Adipocyte (in vitro differentiated cells): ENCODE measurements at places on chromosomes 11 and 22.
A peak's percentile ranks its signal among the peaks of the same experiment; 100 is the strongest.

DNA sequence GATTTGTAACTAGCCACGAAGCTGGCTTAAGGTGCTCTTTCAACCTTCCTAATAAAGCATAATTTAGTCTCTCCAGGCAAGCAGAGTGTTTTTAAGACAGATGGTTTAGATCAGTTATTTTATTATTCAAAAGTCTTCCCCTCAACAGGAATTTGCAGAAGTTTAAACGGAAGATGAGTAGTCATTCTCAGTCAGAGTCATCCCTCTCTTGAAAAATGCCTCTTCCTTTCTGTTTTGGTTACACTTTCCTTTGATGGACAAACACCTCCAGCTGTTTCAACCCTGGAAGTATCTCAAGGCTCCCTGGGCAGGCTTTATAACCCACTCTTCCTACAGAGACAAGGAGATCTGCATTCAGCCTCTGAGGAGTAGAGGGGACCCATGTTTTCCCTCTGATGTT is 60.3 kb upstream of the POU2AF2 start:
- peak; percentile 21 for DNase-seq

DNA sequence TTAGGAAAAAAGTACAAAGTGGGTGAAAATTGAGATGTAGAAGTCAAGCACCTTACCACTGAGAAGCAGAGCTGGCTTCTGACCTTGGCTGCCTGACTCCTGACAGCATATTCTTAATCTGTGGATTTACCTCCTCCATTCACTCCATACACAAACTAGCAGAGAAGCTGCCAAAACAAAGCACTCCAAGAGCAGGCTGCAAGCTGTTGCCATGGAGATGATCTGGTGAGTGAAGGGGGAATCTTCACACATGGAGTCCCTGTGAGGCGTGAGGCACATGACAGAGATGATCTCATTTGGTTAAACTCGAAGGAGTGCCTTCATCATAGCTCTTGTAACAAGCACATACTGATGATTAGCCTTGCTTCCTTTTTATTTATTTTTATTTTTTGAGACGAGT is 16.1 kb downstream of the COMMD9 start:
- no peak for DNase-seq

- no peak for DNase-seq
Observed at GRCh38 chr22:38067028-38067415, 9.8 kb downstream of the PICK1 start.

DNA sequence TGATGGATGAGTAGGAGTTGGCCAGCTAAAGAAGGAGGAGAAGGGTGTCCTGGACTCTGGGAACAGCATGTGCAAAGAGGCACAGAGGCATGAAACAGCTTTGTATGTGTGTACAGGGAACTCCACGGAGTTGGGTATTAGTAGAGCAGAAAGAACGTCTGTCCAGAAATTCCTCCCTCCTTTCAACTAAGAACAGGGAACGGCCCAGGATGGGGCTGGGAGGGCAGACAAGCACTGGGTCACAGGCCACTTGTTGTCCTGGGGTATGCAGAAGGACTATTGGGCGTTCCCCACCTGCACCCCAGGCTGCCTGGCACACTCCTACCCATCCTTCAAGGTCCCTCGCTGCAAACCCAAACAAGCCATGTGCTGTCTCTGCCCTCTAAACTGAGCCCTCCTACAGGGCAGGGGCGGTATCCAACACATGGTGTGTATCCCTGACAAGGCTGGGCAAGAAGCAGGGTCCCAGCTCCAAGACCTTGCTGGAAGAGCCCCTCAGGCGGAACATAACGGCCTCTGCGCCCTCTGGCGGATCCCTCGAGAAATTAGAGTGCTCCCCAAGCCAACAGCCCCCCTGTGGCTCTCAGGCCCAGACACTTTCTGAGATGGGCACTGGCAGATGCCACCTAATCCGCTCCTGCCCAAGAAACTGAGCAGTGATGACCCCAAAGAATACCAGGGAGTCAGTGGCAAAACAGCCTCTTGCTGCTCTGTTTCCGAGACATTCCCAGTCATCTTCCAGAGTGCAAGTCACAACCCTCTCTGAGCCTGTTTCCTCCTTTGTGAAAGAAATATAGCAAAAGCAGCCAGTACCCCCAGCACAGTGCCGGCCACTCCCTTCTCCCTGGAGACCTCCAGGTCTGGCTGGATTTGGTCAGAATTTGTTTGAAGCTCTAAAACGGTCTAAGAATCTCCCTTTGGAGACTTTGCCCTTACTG is 1.6 kb upstream of the ELFN2 start:
- peak; percentile 69 for DNase-seq

- peak; percentile 35 for DNase-seq
Observed at GRCh38 chr11:35488117-35488516, 37.3 kb downstream of the PAMR1 start.

DNA sequence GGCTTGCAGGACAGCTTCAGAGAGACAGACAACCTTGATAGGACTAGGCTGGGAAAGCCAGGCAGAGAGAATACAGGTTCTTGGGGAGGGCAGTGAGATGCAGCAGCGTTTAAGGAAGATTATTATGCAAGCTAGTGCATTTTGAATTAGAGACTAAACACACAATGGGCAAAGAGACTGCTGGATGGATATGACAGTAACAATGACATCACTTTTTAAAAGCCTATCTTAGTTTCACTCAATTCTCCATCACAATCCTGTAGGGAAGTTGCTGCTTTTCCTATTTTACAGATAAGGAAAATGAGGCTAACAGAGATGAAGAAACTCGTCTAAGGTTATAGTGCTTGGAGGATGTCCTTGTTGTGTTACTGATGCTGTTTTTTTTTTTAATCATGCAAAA is 5.6 kb downstream of the JHY start:
- no peak for DNase-seq

- DNase-seq, result no peak
Observed at GRCh38 chr22:24592058-24592850, 619 bp downstream of the LRRC75B start.

DNA sequence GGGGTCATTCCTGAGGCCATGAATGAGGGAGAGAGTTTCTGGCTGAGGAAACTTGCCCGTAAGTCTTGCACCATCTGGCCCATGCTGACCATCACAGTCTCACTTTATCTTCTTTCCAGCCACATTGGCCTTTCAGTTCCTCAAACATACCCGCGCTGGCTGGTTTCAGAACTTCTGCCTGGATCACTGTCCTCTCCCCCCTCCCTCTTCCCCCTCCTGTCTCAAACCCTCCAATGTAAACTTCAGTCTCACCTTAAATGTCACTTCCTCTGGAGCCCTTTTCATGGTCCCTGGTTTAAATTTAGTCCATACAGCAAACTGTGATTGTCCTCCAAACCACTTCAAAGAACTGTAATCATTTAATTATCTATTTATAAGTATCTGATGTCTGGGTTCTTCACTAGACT is 3.7 kb upstream of the TMEM109 start:
- no peak for DNase-seq

DNA sequence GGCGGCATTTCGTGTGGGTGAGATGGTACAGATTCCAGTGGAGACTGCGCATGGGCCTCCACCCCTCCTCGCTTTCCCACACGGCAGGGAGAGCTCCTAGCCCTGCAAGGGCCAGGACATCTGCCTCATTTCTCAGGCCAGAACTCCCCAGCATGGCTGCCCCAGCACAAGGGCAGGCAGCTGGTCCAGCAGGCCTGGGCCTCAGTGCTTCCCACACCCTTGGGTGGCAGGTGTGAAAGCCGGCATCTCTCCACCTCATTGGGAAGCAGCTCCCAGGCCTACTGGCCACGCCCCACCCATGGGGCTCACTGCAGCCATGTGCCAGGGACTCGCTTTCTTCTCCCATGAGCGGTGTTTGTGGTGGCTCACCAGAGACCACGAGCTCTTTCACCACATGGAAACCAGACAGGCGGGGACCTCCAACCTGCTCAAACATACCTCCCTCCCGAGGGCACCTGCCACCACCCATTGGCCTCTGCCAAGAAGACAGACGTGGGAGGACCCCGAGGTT is 79.1 kb downstream of the NAT10 start:
- no peak for DNase-seq

- DNase-seq, result no peak
Observed at GRCh38 chr11:109027851-109028250, 363.0 kb downstream of the DDX10 start.

- no peak for DNase-seq
Observed at GRCh38 chr11:102879801-102880200, 5.0 kb upstream of the MMP12 start.

DNA sequence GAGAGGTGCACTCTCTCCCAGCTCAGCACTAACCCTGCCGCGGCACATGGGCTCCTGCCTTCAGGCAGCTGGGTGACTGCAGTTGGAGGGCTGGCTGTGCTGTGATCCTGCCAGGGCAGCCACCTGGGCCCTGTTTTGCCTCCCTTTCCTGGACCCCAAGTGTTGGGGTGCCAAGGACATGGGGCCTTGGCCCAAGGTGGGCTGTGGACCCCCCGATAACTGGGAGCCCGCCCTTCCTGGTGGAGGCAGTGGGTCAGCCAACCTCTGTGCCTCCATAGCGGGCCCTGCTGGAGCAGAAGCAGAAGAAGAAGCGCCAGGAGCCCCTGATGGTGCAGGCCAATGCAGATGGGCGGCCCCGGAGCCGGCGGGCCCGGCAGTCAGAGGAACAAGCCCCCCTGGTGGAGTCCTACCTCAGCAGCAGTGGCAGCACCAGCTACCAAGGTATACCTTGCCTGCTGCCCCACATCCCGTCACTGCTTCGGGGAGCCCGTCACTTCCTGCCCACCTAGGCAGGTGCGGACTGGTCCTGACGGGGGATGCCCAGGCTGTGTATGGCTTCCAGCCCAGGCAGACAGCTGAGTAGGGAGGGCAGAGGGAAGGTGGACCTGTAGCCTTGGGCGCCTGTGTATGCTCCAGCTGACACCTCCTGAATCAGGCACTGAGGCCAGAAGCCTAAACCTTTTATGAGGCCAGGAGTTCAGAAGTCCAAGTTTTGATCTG is 8.9 kb downstream of the TUB start:
- no peak for DNase-seq

DNA sequence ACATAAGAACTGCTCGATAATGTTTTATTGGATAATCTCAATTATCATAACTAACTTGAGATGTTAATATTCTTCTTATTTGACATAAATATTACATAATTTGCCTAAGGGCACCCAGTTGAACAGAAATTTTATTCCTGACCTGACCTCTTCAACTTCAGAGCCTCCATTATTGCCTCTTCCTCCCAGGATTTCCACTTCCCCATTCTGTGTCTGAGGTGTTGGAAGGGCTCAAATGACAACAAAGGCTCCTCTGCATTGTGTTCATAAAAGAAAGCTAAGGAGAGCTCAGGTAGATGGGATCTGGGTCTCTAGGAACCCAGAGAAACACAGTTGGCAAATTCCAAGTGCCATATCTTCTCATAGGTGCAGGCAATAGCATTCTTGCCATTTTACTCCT is 61.2 kb upstream of the ARHGAP20 start:
- DNase-seq, result no peak
